ENCODE measurements at places on chromosomes 5 and 9.

- DNase-seq, result no peak
These were observed 51.5 kb downstream of the C9orf152 start for GRCh38 chr9:110156416-110156815.

GRCh38 chr9:20315677-20316076 lies 306.6 kb downstream of the MLLT3 start:
- DNase-seq, result peak; percentile 82

- no peak for DNase-seq
These were observed at the start of gene ADAMTS13 for GRCh38 chr9:133421615-133422542. Gene ADAMTS13, plus strand, starts transcription at chr9:133422367. Its CDS starts 77 bp downstream, at chr9:133422444.

GRCh38 chr5:81856948-81857928 lies 106.3 kb upstream of the SSBP2 start:
- no peak for DNase-seq

GRCh38 chr9:128862401-128862851 lies 19.3 kb downstream of the KYAT1 start:
- no peak for DNase-seq

DNA sequence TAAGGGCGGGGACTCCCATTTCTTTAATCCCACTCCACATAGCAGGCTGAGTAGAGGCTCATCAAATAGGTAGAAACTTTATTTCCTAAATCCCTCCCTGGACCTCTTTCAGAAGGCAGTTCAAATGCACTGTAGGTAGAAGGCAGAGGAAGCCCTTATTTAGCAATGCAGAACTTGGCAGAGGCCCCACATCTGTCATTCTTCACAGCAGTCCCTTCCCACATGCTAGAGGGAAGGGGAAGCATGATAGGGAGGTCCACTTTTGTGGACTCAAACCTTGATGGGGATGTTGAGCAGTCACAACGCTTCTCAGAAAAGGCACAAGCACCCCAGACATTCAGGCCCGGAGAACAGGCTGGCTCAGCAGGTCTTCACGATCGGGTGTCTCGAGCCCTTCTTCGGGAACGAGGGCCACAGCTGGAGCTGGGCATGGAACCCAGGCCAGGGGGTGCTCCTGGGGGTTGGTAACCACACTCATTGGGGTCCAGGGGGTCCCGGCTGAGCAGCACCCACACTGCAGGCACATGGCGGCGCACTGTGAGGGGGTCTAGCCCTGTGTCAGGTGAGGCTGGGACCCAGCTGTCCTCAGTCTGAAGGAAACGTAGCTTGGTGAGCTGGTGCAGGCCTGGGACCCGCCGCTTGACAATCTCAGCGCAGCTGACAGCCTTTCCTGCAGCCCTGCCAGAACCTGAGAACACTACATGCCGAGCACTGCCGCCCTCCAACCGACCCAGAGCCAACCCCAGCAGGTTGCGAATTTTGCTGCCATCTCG lies 1.3 kb downstream of the RPP25L start:
- no peak for DNase-seq

DNA sequence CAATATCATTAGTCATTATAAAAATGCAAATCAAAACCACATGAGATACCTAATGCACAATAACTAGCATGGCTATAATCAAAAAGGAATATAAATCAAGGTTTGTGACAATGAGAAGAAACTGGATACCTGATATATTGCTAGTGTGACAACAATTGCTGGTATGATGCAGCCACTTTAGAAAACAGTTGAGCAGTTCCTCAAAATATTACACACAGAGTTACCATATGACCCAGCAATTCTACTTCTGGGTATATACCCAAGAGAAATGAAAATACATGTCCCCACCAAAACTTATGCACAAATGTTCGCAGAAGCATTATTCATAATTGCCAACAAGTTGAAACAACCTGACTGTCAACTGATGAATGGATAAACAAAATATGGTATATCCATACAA lies 339.7 kb upstream of the POU5F2 start:
- DNase-seq, result no peak

DNA sequence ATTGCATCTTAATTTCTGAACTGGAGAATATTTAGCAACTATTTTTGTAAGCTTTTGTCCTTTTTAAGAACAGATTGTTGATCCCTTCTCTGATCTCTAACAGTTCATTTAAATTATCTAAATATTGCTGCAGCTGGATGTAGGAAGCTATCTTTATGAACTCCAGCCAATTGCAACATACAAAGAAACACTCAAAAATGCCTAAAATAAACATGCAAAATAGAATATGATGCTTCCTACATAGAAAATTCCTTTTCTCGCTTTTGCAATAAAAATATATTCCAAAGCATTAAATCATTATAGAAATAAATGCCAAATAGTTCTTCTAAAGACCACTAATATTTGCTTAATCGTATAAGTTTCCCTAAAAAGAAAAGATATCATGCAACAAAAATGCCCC lies 218.6 kb downstream of the LURAP1L start:
- no peak for DNase-seq

- DNase-seq, result no peak
These were observed 31.1 kb downstream of the MRPS27 start for GRCh38 chr5:72288924-72289323.

- DNase-seq, result peak; percentile 41
These were observed 39.0 kb upstream of the FAT2 start for GRCh38 chr5:151630088-151630487.

DNA sequence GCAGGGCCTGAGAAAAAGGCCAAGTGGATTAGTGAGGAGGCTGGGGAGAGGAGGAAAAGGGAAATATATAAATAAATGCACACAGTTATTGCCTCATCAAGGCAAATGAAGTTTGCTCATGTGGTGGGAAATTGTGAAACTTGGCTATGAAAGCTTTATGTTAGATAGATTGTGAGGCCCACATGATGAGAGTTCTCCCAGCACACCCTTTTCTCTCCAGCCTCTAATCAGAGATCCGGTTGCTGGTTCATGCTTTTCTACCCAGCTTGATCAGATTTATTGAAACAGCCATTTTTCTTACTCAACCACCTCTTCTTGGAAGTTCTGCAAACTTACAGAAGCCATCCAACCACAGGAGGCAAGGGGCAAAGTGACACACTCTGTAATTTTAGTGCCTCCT lies 125.8 kb upstream of the KLF4 start:
- DNase-seq, result no peak

DNA sequence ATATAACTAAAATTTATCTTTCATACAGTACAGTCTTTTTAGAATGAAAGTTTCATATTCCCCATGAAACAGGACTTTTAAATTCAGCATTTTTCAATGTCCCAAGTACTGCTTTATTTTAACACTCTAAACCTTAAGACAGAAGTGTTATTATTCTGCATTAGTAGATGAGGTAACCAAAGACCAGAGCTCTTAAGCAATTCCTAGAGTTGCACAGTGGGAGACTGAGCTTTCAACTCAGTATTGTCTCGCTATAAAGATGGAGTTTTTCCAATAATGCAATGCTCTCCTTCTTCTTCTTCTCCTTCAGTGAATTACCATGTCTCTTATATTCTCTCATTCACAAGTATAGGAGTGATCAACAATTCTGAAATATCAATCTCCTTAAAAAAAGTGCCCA lies 479.7 kb downstream of the CETN3 start:
- DNase-seq, result no peak

DNA sequence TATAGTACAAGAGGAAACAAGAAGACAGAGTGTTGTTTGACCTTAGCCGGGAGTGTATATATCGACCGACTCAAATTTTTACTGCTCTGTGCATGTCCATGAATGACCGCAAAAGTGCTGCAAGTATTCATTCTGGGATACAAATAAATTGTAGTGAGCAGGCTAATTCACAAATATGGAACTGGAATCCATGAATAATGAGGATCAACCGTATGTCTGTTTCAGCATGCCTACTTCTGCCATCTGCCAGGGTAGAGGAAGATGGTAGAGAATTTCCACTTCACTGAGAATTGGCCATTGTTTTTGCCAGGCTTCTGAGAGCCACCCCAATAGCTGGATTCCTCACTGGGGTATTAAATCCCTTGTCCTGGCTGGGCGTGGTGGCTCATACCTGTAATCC lies 8.5 kb upstream of the RALGPS1 start:
- DNase-seq, result no peak

DNA sequence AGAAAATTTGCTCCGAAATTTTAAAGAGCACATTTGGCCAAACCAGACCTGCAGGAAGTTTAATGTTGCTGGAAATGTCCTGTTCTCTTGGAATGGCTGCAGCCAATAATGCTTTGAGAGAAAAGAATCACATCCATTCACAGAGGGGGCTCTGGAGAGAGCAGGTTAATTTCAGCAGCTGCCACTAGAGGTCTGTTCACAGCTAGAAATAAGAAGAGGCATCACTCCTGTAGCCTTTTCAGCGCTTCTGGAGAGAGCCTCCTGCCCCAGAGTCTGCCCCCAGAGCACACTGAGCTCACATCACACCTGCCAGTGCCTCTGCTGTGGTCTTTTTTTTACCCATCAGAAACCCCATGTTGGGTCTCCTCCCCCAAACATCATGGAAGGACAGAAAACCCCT lies 124.8 kb upstream of the RAD23B start:
- DNase-seq, result peak; percentile 45
